ENCODE measurements at places on chromosomes 16 and 17. TPM values are rescaled to one million over a fixed set of nuclear protein-coding genes. Genes with fewer than 3 reads are reported as not detected.

Gene SLC5A10
- total RNA-seq = 0.14 TPM

Gene ABCC12
- not detected for total RNA-seq

Gene FN3K
- 1.4 TPM for total RNA-seq

Gene ATP2A3
- total RNA-seq = 0.28 TPM

Gene RHBDF1
- 20.3 TPM for total RNA-seq

Gene KRTAP9-8
- not detected for total RNA-seq

Gene ABI3
- not detected for total RNA-seq

Gene SLC9A5
- total RNA-seq = 2.1 TPM

Gene ZSWIM7
- 31.5 TPM for total RNA-seq

Gene NXPH3
- total RNA-seq = 1.1 TPM

Gene KCNH6
- not detected for total RNA-seq

Gene KCNJ18
- total RNA-seq = not detected

Gene PRR15L
- total RNA-seq = not detected

Gene MT1E
- total RNA-seq = 438 TPM

Gene FOXC2
- total RNA-seq = not detected

Gene UTS2R
- total RNA-seq = not detected

Gene TSC2
- total RNA-seq = 40.7 TPM

Gene JPH3
- not detected for total RNA-seq

Gene LGALS9B
- total RNA-seq = 11.6 TPM

Gene GOSR1
- total RNA-seq = 33.6 TPM

Gene ABCC6
- total RNA-seq = not detected

Gene PERCC1
- not detected for total RNA-seq

Gene KCNJ2
- total RNA-seq = 0.28 TPM

Gene CCL1
- not detected for total RNA-seq

Gene NHERF2
- total RNA-seq = 12.8 TPM

Gene TBC1D3H
- total RNA-seq = not detected

Gene PYDC1
- not detected for total RNA-seq

Gene UBE2I
- total RNA-seq = 76.7 TPM

Gene SYNGR3
- total RNA-seq = 1.8 TPM

Gene DOC2B
- not detected for total RNA-seq

Gene CA5A
- not detected for total RNA-seq

Gene OR2C1
- not detected for total RNA-seq

Gene MBTD1
- total RNA-seq = 5.2 TPM

Gene TRPV2
- 0.25 TPM for total RNA-seq

Gene FLOT2
- total RNA-seq = 81.8 TPM

Gene SEZ6
- total RNA-seq = not detected

Gene PPM1E
- 0.07 TPM for total RNA-seq

Gene LRRC3C
- not detected for total RNA-seq

Gene DCXR
- 59.6 TPM for total RNA-seq

Gene SLC12A3
- not detected for total RNA-seq

Gene PRSS27
- total RNA-seq = 0.21 TPM

Gene SDK2
- 3.0 TPM for total RNA-seq

Gene ABCA9
- not detected for total RNA-seq

Gene CTF1
- 0.95 TPM for total RNA-seq

Gene SLC16A6
- not detected for total RNA-seq

Gene ALDH3A1
- 1.0 TPM for total RNA-seq

Gene KRTAP1-5
- total RNA-seq = not detected

Gene ST6GALNAC2
- total RNA-seq = 38.5 TPM

Gene TPSD1
- not detected for total RNA-seq

Gene NPTX1
- total RNA-seq = not detected

Gene CCDC144A
- 2.4 TPM for total RNA-seq

Data from foreskin keratinocyte (primary cell).